ENCODE measurements at places on chromosomes 12 and 14. TPM values are rescaled to one million over a fixed set of nuclear protein-coding genes. Genes with fewer than 3 reads are reported as not detected.

Gene TMEM260
- 5.7 TPM for total RNA-seq

Gene TSHR
- not detected for total RNA-seq

Gene USP44
- total RNA-seq, result not detected

Gene NOXRED1
- not detected for total RNA-seq

Gene ZNF385A
- total RNA-seq, result 37.4 TPM

Gene RNASE7
- 5.5 TPM for total RNA-seq

Gene TEAD4
- total RNA-seq, result 34.2 TPM
